AG08396 (cell line): ENCODE measurements at places on chromosomes 4 and X.

GRCh38 chr4:76569225-76569624 is 134.2 kb downstream of the SHROOM3 start:
- no peak for DNase-seq

- DNase-seq: no peak
Measured at GRCh38 chrX:49042581-49043219, 457 bp downstream of the TFE3 start.

GRCh38 chr4:15649914-15650545 is 5.1 kb downstream of the FBXL5 start:
- peak; percentile 33 for DNase-seq

DNA sequence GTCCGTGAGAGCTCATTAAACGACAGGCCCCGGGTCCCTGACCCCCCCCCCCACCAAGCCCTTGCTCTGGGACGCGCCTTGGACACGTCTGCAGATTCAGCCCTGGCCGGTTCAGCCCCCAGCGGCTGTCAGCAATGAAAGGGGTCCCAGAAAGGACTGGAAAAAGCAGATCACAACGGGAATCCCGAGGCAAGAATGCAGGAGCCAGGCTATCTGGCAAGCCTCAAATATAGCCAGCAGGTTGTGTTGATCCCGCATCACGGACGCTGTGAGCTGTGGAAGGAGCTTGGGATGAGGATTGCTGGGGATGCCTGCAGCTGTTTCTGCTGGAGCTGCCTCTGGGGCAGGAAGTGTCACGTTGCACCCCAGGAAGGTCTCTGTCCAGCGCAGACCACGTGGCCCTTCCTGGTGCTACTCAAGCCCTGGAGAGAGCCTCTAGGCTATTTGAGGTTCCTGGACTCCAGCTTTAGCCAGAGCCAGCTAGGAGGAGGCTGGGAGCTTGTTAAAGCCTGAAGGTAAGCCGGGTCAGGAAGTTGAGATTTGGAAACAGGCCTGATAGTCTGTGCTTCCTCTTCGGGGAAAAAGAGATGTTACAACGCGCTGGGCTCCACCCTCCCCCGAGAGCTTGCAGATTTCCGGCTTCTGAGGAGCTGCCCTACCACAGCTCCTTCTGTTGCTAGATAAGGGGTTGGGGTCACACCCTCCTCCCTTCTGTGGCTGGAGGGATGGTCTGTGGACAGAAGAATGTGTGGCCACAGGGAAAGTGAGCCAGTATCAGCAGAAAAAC is 19.3 kb upstream of the CSF2RA start:
- DNase-seq: no peak

DNA sequence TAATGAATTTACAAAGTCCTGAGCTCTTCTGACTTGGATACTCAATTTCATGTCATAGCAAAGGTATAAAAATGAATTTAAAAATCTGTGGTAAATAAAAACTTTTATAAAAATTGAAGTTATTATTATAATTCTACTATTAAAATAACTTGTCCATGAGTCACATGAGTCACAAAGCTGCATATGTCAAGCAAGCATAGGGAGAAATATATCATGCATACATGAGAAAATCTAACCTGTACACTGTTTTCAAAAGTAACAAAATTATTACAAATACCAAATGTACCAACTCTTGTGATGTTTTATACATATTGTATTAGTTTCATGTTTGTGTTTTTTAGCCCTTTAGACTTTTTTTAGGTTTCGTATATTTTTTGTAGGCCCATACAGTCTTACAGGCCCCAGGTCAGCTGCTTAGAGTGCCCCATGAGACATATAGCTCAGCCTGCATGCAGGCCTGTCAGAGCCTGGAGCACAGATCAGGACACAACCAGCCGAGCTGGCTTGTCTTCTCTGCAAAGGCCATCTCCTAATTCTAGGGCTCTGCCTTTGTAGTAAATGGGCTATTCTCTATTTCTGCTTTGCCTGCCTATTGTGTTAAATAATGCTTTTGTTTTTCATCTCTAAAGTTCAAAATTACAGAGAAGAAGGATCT is 818.7 kb upstream of the TENM3 start:
- DNase-seq: no peak

DNA sequence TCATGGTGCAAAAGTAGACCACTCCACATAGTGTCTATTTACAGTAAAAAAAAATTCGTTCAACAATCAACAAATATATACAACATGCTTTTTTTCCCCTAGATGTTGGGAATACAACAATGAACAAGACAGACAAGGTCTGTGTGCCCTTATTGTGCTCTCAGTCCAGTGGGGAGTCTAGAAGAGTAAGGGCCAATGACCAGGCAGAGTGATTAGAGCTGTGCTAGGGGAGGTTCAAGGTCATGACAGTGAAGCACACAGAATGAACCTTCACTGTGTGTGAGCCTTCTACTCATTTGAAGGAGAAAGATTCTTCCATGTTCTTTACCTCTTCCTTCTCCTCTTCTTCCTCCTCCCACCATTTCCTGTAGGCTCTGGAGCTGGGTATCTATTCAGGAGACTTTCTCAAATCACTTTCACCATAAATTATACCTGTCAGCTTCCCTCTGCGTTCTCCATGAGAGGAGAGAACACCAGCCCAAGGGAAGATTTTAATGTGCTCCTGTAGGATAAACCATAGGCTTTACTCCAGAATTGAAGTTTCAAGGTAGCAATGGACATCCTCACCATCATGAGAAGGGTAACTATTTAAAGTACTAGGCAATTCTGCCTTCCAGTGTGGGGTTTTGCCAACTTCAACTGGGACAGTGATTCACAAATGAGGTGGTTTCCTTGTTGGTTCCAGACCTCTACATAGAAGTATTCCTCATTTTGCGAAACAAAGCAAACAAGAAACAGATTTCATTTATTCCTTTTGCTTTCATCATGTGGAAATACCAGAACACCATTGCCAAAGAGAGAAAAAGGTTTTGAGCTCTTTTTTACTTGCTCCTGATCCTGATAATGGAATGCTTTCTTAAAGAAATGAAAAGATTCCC is 246.9 kb upstream of the GPC4 start:
- no peak for DNase-seq

- DNase-seq: peak; percentile 29
Measured at GRCh38 chrX:15336023-15336413, 695 bp upstream of the PIGA start.

GRCh38 chr4:55910140-55910539 is 38.6 kb upstream of the CEP135 start:
- DNase-seq: no peak

GRCh38 chr4:3041192-3042142 is 32.9 kb downstream of the HTT-AS start:
- peak; percentile 78 for DNase-seq

DNA sequence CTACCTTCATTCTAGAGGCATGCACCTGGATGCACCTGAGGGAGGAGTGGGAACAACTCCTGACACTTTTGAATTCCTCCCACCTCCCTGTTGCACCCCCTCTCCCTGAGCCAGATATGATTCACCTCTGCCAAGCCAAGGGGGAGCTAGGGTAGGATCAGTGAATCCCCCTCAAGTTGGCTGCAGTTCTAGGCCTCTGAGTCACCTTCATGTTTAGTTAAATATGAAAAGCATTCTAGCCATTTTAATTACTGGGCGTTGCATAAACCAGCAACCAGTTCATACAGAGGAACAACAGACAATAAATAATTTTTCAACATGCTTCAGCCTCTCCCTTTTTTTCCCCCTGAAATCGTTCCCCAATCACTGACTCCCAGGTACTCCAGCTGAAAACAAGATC is 1440.2 kb downstream of the ADGRL3 start:
- no peak for DNase-seq

- DNase-seq: no peak
Measured at GRCh38 chr4:40185830-40186664, 10.8 kb upstream of the RHOH start.

DNA sequence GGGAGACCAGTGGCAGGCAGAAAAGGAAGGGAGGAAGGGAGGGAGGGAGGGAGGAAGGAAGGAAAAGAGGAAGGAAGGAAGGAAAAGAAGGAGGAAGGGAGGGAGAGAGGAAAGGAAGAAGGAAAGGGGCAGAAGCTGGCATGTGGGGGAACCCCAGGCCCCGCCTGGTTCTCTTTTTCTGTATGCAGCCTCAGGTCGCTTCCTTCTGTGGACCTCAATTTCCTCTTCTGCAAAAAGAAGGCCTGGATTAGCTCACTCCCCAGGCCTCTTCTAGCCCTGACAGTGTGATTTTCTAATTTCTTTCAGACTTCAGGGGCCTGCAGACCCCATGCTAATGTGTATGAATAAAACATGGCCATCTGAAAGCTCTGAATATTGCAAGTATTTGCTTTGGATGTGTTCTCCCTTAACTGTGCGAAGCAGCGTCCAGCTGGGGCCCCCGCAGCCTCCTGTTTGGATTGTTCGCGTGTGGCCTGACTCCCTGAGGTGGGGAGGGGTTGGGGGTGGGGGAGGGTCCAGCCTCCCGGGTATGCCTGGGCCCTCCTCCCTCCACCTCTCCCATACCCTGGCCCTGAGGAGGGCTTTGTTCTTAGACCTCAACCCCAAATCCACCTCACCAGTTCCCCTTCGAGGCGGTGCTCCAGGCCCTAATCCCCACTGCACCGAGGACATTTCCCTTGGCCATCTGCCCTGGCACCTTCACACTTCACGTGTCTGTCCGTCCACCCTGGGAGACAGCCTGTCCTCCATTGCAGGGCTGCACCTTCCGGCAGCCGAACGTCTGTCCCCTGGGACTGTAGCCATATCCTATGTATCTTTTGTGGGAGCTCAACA is 199.9 kb upstream of the ATP6AP2 start:
- no peak for DNase-seq

DNA sequence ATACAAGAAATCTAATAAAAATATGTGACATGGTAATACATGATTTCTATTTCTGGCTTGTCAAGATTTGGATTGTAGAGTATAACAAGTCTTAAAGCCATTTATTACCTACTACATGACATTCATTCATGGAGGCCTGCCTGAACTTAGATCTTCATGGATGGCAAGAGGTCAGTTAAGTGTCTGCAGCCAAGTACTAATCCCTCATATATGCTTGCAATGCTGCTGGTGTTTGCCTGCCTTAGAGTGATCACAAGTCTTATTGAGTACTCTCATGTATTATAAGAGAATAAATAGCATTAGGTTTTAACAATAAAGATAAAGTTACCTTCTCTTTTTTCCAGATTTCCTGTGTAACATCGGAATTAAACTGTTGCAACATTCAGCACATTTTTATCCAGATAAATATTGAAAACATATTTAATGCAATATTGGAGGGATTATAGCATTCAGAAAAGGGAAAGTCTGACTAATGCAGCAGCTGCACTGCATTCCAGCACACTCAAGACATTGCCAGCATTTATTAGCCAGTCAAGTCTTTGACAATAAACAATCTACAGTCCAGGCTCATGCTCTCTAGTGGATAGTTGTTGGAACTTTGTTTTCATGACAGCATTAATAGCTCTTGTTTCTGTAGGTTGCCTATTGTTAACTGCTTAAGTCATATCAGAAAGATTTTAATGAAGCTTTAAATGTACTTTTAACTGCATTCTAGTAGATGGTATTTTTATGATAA is 737.1 kb downstream of the FAT4 start:
- DNase-seq: peak; percentile 22

DNA sequence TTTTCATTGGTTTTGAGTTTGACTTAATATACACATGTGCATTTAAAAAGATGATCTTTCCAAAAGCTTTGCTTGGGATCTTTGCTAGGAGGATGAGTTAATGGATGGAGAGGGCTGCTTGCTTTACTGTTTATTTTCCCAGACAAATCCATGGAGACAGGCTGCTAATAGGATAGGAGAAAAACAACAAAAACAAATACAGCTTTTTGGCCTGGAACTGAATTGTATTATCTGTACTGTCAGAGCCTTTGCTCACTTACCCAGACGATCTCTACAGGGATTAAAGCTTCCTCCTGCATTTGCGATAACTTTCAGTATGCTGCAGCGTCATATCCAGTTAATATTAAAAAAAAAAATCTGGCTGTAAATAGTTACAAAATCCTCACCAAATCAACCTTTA is 190.8 kb upstream of the NUDT6 start:
- DNase-seq: no peak

DNA sequence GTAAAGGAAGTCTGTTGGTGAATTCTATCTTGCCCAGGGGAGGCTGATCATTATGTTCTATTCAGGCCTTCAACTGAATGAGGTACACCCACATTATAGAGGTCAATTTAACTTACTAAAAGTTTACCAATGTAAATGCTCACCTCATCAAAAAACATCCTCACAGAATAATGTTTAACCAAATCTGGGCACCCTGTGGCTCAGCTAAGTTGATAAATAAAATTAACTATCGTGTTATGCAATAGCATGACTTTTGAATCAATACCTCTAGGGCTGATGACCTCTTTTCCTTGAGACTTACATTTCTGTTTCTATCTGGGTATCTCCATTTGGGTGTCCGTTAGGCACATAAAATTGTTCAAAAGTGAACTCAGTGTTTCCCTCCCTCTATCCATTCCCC is 203.1 kb downstream of the TEX13C start:
- no peak for DNase-seq

- DNase-seq: peak; percentile 33
Measured at GRCh38 chr4:13933191-13933590, 305.7 kb upstream of the BOD1L1 start.

GRCh38 chrX:107851215-107851614 is 25.5 kb downstream of the MID2 start:
- DNase-seq: no peak

DNA sequence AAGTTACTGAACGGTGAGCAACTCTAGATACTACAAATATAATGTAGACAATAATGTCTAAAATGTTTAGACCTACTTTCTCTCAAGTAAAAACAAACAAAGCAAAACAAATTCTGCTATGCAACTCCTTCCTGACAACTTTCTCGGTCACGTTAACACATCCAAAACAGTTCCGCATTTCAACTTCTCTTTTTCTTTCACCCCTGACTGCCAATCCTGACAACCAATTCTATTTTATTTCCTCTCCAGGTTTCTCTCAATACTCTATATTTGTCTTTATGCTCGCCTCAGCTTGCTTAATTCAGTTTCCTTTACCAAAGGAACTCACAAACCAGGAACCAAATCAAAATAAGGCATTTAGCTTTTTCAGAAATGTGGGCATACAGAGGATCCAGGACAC is 513.0 kb downstream of the FSTL5 start:
- DNase-seq: no peak

GRCh38 chr4:155342142-155342541 is 34.6 kb downstream of the MAP9 start:
- DNase-seq: peak; percentile 5

DNA sequence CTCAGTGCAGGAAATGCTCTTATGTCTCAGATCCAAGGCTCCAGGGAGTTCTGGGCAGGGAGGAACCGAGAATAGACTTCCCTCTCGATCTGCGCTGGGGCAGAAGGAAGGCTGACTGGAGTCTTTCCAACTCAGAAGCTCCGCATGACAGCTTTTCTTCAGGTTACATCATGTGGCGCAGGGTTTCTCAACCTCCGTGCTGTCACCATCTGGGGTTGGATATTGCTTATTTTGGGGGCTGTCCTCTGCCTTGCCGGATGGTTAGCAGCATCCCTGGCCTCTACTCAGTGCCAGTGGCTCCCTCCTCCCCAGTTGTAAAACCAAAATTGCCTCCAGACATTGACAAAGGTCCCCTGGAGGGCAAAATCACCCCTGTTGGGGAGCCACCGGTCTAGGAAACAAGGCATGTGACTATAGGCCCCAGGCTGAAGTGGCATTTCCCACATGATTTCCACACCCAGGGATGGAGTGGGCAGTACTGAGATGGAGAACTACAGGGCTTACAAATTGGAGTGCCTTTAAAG is 21.4 kb downstream of the REELD1 start:
- no peak for DNase-seq
